ENCODE measurements at places on chromosomes 12 and 14. TPM values are rescaled to one million over a fixed set of nuclear protein-coding genes. Genes with fewer than 3 reads are reported as not detected.

The LRTM2 gene
- not detected for polyA plus RNA-seq

DNA sequence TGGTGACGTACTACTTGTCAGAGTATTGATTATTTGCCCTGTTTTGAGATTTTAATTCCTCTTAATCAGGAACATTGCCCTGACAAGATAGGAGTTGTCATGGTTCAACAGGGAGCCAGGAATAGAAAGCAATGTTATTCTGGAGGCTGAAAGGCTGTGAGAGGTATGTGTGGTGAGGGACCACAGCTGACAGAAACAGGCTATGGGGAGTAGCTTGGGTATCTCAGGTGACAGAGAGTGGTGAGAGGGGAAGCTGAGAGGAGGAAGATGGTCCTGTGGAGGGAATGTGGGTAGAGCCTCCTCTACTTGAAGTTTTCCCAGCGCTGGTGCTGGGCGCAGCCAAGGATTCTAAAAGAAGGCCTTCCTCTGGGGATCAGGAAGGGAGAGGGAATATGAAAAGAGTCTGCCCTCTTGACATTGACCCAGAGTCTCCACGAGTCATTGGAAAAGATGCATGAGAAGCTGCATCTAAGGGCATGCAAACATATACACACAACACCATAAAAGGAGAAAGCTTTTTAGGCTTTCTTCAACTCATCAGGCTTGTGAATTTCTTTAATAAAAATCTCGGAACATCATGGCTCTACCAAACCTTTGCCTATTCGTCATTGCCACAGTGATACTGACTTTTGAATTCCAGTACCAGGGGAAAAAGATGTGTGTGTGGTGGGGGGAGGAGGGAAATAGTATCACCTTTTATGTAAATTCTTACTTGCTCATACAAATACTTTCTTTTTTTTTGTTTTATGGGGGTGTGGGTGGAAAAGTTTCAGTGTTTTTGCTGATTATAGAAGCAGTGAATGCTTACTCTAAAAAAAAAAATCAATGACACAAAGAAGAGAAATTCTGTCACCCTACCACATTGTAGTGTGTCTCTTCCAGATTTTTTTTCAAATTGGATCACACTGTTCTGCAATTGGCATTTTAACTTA, 39.9 kb upstream of the DHRS7 start:
- H3K4me1 ChIP-seq, result no peaks in the 10 kb centered on the region
- DNase-seq, result no peak
- no peaks in the 10 kb centered on the region for H3K36me3 ChIP-seq
- H3K27me3 ChIP-seq, result peaks cover 9% of the 10 kb centered on the region

GRCh38 chr14:69288011-69288771, 28.2 kb downstream of the GALNT16 start:
- H3K36me3 ChIP-seq, result no peaks in the 10 kb centered on the region
- H3K27me3 ChIP-seq, result no peaks in the 10 kb centered on the region
- no peak overlapping the region for H3K27ac ChIP-seq
- DNase-seq, result no peak

- H3K27ac ChIP-seq, result no peak overlapping the region
- no peaks in the 10 kb centered on the region for H3K36me3 ChIP-seq
- no peak for DNase-seq
- no peak overlapping the region for H3K4me3 ChIP-seq
- H3K27me3 ChIP-seq, result no peaks in the 10 kb centered on the region
Measured at GRCh38 chr14:28303248-28303647, 463.3 kb upstream of the FOXG1 start.

The ADAM20 gene
- polyA plus RNA-seq, result not detected

GRCh38 chr12:53063708-53064612, 14.1 kb downstream of the TNS2 start:
- H3K27ac ChIP-seq, result no peak overlapping the region
- H3K27me3 ChIP-seq, result no peaks in the 10 kb centered on the region

GRCh38 chr14:86540636-86541247, 1010.8 kb downstream of the FLRT2 start:
- H3K36me3 ChIP-seq, result no peaks in the 10 kb centered on the region
- no peak for DNase-seq
- H3K4me3 ChIP-seq, result no peak overlapping the region
- no peaks in the 10 kb centered on the region for H3K4me1 ChIP-seq
- H3K27me3 ChIP-seq, result no peaks in the 10 kb centered on the region

DNA sequence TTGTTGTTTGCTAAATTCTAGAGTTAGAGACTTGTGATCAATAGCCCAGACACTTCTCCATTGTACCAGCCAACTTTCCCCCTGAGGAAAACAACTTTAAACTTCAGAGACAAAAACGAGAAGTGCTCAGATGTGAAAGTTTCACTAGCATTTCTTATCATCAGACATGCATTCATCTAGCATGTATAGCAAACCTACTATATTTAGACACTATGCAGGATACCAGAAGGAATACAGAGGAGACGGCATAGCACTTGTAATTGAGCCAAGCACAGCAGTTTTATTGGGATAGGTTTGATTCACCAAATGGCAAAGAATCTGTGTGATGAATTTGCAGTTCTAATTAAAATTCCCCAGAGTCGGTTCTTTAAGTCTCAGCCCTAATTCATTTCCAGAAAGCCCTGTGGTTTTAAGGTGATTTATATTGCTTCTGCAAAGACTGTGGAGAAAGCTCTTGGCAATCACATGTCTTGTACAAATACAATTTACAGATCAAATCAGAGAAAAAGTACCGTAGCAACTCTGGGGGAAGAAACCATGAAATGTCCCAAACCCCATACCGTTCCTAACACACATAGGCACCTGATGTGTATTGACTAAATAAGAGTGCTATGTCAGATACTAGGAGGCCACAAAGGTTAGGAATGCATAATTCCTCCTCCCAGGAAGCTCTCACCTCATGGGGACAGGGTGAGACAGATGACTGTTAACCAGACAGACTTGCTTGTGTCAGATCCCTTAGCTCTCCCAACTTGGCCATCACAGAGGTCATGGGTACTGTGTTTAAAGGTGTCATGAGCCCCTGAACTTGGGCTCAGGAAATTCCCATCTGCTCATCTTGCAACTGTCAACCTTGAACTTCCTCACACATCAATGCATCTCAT, 69.6 kb upstream of the KRAS start:
- no peak overlapping the region for H3K4me3 ChIP-seq
- no peaks in the 10 kb centered on the region for H3K27me3 ChIP-seq
- DNase-seq, result no peak
- peaks cover 43% of the 10 kb centered on the region for H3K4me1 ChIP-seq
- no peaks in the 10 kb centered on the region for H3K36me3 ChIP-seq

GRCh38 chr12:19419086-19419485, 20.2 kb upstream of the AEBP2 start:
- no peak for DNase-seq
- peaks cover 13% of the 10 kb centered on the region for H3K4me1 ChIP-seq
- H3K4me3 ChIP-seq, result no peak overlapping the region
- H3K27ac ChIP-seq, result no peak overlapping the region
- H3K36me3 ChIP-seq, result no peaks in the 10 kb centered on the region

DNA sequence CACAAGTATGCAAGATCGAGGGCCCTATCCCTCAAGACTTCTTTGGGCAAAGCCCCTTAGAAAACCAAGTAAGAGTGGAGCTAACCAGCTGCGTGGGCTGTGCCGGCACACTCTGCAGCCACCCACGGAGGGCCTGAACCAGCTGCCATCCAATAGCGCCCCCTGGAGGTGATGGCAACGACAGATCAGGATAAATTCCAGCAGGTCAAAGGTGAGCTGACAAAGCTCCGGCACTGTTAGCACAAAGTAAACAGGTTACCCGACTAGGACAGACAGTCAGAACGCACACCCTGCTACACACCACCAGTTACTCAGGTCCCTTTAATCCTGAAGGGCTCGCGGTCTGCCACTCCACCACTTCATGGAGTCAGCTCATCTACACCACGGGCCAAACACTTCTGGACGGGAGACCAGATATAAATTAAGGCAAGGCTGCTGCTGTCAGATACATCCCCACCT, 4.9 kb downstream of the ZBTB39 start:
- H3K27ac ChIP-seq, result no peak overlapping the region
- H3K4me1 ChIP-seq, result peaks cover 31% of the 10 kb centered on the region
- H3K27me3 ChIP-seq, result no peaks in the 10 kb centered on the region
- H3K36me3 ChIP-seq, result peaks cover 14% of the 10 kb centered on the region
- peak; percentile 59 for DNase-seq
- H3K4me3 ChIP-seq, result no peak overlapping the region

DNA sequence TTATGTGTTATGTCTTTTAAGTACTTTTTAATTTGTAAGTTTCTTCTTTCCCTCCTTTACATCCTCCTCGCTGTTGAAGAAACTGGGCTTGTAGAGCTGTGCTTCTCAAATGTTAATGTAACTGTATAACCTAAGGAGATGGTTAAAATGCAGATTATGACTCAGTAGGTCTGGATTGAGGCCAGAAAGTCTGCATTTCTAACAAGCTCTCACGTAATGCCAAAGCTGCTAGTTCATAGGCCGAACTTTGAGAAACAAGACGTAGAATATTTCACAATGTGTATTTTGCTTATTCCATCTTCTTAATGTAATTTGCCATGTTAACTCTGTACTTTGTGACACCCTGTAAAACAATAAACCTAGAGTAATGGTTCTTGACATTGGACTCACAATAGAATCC, 193.3 kb upstream of the SYT1 start:
- H3K27me3 ChIP-seq, result no peaks in the 10 kb centered on the region
- H3K4me1 ChIP-seq, result no peaks in the 10 kb centered on the region
- no peak overlapping the region for H3K4me3 ChIP-seq
- no peak for DNase-seq
- H3K36me3 ChIP-seq, result no peaks in the 10 kb centered on the region
- H3K27ac ChIP-seq, result no peak overlapping the region

DNA sequence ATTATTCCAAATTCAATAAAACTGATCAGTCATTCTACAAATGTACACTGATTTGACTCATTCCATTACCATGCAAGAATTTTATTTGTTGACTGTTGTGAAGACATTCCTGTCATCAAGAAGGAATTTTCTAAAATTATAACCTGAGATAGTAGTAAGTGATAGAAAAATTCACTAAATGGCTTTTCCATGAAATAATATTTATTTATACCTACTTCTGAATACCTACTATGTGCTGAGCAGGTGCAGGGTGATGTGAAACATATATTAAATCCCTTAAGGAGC, 841.7 kb downstream of the NRXN3 start:
- no peak for DNase-seq
- H3K4me3 ChIP-seq, result no peak overlapping the region
- H3K4me1 ChIP-seq, result no peaks in the 10 kb centered on the region
- no peak overlapping the region for H3K27ac ChIP-seq
- H3K27me3 ChIP-seq, result peaks cover 6% of the 10 kb centered on the region
- H3K36me3 ChIP-seq, result no peaks in the 10 kb centered on the region

- DNase-seq, result no peak
- H3K27ac ChIP-seq, result no peak within 1 kb of the TSS
- H3K4me3 ChIP-seq, result peak within 1 kb of the TSS; percentile 76
- H3K4me1 ChIP-seq, result peaks cover 18% of the 10 kb centered on the region
- no peaks in the 10 kb centered on the region for H3K36me3 ChIP-seq
Measured at GRCh38 chr12:64824500-64825142, at the start of gene TBC1D30. TBC1D30 (plus strand) TSS chr12:64824647; CDS start chr12:64824880, 233 bp downstream.

GRCh38 chr12:47422611-47423010, 283.2 kb downstream of the RPAP3 start:
- peaks cover 26% of the 10 kb centered on the region for H3K4me1 ChIP-seq
- no peak overlapping the region for H3K27ac ChIP-seq
- DNase-seq, result no peak

DNA sequence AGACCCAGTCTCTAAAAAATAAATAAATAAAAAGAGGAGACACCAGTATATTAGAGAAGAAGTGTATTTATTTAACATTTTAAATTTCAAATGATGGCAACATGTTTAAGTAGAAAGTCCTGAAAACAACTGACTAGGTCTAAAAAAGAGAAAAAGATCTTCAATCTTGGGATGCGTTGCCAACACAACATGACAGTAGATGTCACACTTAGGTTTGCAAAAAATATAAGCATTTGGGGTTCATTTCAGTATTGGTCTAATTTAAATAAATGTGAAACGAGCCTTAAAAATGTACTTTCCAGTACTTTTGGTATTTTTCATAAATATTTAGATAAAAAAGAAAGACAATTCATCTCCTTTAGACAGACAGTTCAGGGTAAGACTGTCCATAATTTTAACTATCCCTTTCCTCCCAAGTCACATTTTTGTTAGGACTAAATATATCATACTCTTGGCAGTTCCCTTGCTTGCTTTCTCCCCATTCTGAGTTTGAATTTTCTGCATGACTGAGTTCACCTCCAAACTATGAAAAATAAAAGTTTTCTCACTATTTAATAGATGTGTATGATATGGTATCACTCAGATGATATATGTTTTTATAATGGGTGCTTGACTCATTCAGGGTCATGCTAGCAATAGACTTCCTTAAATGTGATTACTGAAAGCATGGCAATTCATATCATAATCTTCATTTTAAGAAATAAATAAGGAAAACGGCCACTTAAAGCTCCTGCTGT, 4.3 kb downstream of the C14orf93 start:
- H3K4me1 ChIP-seq, result peaks cover 42% of the 10 kb centered on the region
- no peaks in the 10 kb centered on the region for H3K36me3 ChIP-seq
- peak overlapping the region; percentile 97 for H3K27ac ChIP-seq
- H3K4me3 ChIP-seq, result peak overlapping the region; percentile 94
- no peak for DNase-seq

DNA sequence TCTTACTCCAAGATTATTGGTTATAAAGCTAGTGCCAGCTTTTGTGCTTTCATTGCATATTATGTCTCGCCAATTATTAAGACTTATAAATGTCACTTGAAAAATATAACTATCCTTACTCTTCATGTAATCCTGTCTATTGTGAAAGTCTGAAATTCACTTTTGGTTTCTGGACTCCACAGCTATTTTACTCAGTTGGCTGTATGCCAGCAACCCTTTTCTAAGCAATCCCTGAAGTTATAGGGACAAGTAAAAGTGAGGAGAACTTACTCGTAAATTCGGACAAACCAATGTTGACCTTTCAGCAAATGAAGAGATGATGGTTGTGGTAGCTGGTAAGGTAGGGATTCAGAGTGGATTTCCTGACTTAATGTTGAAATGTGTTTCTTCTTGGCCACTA, 196.3 kb downstream of the NPAS3 start:
- no peaks in the 10 kb centered on the region for H3K4me1 ChIP-seq
- no peak overlapping the region for H3K27ac ChIP-seq

- no peaks in the 10 kb centered on the region for H3K36me3 ChIP-seq
- H3K4me3 ChIP-seq, result no peak overlapping the region
- no peaks in the 10 kb centered on the region for H3K27me3 ChIP-seq
Measured at GRCh38 chr14:49483268-49483667, 102.9 kb downstream of the RPS29 start.

GRCh38 chr12:57904426-57904825, 36.9 kb upstream of the ATP23 start:
- no peak overlapping the region for H3K27ac ChIP-seq
- no peaks in the 10 kb centered on the region for H3K36me3 ChIP-seq
- peaks cover 4% of the 10 kb centered on the region for H3K27me3 ChIP-seq
- no peak overlapping the region for H3K4me3 ChIP-seq

The C12orf54 gene
- not detected for polyA plus RNA-seq

The KCNC2 gene
- not detected for polyA plus RNA-seq

DNA sequence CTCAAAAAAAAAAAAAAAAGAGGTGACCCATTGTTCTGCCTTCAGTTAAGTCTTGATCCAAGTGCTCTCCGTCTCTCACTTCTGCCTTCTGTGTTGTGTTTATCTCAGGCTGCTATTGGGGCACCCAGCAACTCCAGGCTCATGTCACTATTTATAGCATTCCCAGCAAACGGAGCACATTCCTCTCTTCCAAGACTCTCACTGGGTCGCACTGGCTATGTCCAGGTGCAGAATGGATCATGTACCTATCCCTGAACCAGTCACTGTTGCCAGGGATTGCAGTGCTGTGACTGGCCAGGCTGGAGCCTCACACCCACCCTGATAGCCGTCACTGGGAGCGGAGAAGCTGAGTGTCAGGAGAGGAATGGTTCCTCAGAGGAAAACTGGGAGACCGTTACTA, 31.2 kb downstream of the RHOF start:
- H3K27me3 ChIP-seq, result no peaks in the 10 kb centered on the region
- H3K4me1 ChIP-seq, result no peaks in the 10 kb centered on the region
- H3K36me3 ChIP-seq, result no peaks in the 10 kb centered on the region
